Jurkat, Clone E6-1 (cell line): ENCODE measurements at places on chromosomes 4 and X.
A peak's percentile ranks its signal among the peaks of the same experiment; 100 is the strongest.

DNA sequence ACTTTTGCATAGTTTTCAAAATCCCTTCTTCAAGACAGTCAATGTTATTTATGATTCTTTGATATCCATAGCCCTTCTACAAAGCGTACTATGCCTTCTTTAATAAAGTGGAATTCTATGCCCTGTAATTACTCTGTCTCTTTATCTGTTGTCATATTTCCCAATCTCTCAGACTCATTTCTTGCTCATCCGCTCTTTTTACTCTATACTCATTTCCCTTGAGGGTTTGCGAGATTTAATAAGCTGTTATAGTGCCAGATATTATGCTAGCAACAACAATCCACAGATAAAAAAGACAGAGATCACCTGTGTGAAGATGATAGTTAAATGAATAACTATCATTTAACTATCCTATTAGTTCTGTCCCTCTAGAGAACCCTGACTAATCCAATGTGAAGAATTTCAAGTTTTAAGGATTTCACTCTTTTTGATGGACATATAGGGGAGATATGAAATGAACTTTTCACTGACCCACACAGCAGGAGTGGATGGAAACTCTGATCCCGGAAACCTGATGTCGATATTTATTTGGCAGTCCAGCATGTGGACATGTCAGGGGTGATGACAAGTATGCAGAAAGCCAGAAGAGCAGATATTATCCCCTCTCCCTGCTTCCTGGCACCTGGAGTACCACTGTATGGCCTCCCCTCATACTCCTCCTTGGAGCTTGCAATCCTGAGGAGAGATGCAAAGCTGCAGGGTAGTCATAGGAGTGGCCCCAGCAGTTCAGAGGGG is 49.7 kb downstream of the TMEM156 start:
- no peak for DNase-seq

- DNase-seq: no peak
These were observed 93.3 kb downstream of the CCSER1 start for GRCh38 chr4:90220459-90220858.

- DNase-seq: no peak
These were observed 233.9 kb upstream of the MAB21L2 start for GRCh38 chr4:150348079-150348478.

DNA sequence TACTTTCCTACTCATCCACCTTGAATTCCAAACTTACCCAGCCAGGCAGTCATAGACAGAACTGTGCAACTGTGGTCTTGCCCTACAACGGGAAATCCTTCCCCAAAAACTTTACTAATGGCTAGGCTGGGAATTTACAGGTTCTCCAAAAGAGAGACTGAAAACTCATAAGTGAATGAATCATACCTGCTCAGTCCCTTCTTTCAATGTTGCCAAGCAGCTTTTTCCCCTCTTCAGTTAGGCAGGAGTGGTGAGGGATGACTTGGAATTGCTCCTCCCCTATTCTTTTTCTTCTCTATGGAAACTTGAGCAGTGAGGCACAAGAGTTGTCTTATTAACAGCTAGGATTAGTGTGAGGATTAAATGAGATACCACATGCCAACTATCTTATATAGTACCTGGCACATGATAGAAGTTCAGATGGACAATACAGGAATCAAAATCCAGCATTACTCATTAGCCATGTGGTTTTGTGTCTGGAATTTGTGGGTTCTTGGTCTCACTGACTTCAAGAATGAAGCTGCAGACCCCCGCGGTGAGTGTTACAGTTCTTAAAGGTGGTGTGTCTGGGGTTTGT is 105.9 kb downstream of the TEX13A start:
- DNase-seq: no peak

DNA sequence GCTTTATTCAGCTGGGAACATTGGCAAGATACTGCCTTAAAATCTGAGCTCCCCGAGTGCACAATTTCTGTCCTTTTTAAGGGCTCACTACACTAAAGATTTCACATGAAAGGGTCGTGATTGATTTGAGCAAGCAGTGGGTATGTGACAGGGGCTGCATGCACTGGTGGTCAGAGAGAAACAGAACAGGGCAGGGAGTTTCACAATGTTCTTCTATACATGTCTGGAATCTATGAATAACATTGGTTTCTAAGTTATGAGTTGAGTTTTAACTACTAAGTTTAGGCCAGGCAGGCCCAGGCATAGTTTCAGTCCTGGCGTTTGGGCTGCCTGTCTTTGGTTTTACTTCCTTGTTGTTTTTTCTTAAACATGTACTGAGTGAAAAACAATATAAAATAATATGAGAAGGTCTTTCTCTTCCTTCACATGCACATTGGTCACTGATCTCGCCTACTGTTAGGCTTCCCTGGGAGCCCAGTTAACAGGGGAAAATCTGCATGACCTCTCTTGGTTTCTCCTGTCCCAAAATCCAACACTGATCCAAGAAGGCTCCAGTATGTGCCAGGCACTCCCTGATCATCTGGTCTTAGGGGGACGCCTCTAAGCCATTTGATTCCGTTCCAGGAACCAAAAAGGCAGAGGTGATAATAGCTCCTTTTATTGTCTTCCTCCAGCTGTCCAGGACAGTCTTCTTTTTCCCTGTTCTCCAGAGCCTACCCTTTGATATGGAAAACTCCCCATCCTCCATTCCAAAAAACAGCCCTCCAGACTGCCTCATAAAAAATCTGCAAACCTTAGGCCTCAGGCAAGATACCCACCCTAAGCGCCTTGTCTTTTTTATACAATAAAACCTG is at the start of gene UGT2B17:
TSS of gene UGT2B17 (minus strand) at position 51 of the 854 bp plus-strand sequence. CDS start 7,838 bp downstream, outside the sequence.
- DNase-seq: no peak

GRCh38 chr4:100895556-100896197 is 377.9 kb upstream of the EMCN start:
- DNase-seq: peak; percentile 21

GRCh38 chr4:129167640-129168260 is 71.8 kb downstream of the C4orf33 start:
- no peak for DNase-seq

- no peak for DNase-seq
These were observed 361.9 kb downstream of the ARHGAP24 start for GRCh38 chr4:85836588-85837438.

DNA sequence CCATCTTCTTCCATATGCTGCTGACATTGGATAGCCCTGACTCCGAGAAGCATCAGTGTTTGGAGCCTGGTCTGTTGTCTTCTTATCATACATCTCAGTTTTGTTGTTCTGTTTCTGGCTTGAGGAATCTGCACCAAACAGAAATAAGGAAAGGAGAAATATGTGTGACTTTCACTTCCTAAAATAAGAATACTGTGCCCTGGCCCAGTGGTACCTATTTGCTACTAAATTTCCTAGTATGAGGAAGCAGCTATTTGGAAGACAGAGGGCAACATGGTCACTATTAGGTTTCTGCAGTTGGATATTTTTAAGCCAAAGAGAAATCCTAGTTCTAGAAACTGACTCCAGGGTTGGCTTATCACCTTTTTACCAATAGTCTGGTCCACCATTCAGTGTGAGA is 16.8 kb downstream of the CT47C1 start:
- no peak for DNase-seq

GRCh38 chr4:25536564-25537320 is 118.9 kb upstream of the SLC34A2 start:
- no peak for DNase-seq

DNA sequence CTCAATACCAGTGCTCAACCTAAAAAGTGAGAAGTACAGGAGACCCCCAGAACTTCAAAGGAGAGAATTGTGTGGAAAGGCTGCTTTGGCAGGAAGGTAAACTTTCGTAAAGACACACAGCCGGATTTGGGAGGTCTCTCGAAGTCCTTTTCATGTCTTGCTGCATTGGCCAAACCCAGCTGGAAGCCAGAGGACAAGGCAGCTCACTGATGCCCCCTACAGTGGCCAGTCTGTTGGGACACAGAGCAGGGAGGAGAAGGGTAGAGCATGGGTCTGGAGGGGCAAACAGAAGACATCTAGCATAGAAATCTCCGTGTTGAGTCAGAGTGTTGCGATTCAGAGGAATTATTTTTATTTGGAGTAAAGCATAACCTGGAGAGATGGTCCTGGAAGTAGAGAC is 198.9 kb downstream of the ANK2 start:
- no peak for DNase-seq

GRCh38 chrX:15567267-15567666 is 33.5 kb downstream of the ACE2 start:
- no peak for DNase-seq

DNA sequence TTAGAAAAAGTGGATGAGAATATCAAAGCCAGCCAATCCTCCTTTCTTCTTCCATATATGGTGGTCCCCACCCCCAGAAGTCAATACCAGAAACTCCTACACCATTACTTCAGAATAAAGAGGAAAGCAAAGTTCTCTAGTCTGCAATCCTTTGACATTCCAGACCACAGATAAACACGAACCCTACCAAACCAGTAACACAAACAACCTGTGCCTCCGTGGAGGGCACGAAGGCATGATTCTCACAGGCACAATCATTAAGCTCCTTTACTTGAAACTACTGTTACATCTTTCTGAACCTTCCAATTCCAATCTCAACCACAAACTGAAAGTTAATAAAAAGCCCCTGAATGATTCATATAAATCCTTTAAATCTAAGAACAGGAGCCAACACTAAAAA is 16.3 kb downstream of the MAML3 start:
- DNase-seq: no peak

GRCh38 chrX:64204701-64205440 is 637 bp downstream of the AMER1 start:
- DNase-seq: no peak

GRCh38 chr4:69860052-69860451 is at the start of gene SULT1E1:
Gene SULT1E1 (minus strand): TSS chr4:69860145. CDS start chr4:69857644, 2,501 bp downstream.
- no peak for DNase-seq

GRCh38 chrX:85024562-85024961 is 20.9 kb downstream of the APOOL start:
- DNase-seq: no peak

GRCh38 chr4:186936496-186937375 is 213.1 kb upstream of the FAT1 start:
- no peak for DNase-seq

DNA sequence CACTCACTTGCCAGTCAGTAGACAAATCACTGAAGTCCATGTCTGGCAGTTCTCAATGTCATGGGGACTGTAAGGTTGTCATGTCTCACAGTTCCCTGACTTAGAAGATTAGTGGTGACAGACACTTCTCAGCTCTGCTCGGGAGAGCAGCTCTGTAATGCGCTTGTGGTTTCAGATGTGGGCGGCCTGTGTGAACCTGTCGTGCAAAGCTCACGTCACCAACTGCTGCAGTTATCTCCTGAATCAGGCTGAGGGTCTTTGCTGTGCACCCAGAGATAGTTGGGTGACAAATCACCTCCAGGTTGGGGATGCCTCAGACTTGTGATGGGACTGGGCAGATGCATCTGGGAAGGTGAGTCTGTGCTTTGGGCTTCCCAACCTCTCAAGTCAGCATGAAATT is at the start of gene IL9R:
TSS of gene IL9R (plus strand) at position 261 of the 400 bp plus-strand sequence. CDS start at position 325, 64 bp downstream.
- DNase-seq: peak; percentile 95

GRCh38 chr4:8009710-8010511 is 70.2 kb upstream of the AFAP1 start:
- no peak for DNase-seq

- DNase-seq: no peak
These were observed at the start of gene TDO2 for GRCh38 chr4:155903453-155903852. Gene TDO2 (plus strand): TSS chr4:155903696. CDS start chr4:155903759, 63 bp downstream.

- no peak for DNase-seq
These were observed 25.0 kb upstream of the SHROOM4 start for GRCh38 chrX:50838820-50839600.

DNA sequence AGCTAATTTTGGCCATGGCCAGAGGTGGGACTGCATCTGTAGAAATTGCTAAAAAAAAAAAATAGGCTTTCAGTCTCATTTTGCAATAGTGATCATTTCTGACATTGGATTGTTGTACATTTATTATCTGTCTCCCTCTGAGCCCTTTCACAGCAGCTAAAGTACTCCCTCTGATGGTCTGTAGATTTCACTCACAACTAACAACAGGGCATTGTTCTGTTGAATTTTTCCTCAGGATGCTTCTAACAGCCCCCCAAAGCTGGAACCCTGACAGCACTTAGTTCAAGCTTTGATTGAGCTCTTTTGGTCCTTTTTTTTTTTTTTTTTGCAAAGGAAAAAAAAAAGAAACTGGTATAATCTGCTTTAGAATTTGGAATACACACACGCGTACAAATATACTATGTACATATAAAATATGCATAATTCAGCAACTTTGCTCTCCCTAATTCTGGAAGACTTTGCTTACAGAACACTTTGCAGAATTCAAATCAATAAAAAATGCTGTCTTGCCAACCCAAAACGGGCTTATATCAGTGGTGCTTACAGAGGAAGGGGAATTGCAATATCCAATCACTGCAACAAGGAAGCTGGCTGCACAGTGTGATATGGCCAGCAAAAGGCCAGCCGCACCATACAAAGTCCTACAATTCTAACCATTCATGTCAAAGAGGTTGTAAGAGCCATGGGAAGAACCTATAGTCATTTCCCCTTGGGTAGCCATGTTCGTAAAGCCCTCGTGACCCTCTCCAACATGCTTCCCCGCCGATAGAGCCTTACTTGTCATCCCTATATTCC is 406.4 kb downstream of the SMARCA1 start:
- no peak for DNase-seq

DNA sequence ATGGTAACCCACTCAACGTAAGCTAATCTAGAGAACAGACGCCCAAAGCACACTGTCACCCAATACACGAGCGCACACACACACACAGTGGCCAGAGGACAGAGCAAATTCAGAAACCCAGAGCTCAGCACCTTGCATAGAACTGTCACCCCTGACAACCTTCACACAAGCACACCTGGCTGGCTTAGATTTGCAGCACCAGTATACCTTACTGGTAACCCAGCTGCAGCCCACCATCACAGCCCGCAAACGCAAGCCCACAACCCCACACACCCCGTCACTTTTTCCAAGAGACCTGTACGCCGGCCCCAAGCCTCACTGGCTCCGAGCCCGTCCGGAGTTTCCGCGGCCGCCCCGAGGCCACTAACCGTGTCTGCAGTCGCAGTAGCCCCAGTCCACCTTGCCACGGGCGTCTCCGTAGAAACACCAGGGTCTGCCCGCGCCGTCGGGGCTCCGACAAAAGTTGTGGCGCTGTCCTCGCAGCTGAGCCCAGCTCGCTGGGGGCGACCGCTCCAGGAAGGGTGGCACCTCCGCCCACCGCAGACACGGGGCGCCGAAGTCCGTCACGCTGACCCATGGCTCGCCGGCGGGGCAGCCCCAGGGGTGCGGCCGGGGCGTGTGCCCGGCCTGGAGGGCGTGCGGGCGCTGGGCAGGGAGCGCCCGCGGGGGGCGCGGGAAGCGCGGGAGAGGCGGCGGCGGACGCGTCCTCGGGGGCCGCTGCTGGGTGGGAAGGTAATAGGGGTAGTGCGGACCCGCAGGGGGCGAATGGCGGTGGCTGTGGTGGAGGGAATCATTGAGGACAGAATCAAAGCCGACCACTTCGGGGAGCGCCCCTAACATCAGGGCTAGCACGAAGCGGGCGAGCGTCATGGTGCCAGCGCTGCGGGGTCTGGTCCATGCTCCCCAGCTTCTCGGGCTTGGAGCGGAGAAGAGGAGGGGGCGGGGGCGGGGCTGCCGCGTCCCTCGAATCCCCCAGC is 664 bp downstream of the PRSS12 start:
- no peak for DNase-seq

GRCh38 chrX:91434351-91435168 is at the start of gene PABPC5:
Gene PABPC5 (plus strand): TSS chrX:91434839. CDS start chrX:91435578, 739 bp downstream.
- no peak for DNase-seq
